Stimulated activated CD8-positive, alpha-beta memory T cell treated with anti-CD3 and anti-CD28 coated beads, Interleukin-7, amount 100 ng/mL, for 1 hour (primary cell): ENCODE measurements at places on chromosomes 4 and X.

DNA sequence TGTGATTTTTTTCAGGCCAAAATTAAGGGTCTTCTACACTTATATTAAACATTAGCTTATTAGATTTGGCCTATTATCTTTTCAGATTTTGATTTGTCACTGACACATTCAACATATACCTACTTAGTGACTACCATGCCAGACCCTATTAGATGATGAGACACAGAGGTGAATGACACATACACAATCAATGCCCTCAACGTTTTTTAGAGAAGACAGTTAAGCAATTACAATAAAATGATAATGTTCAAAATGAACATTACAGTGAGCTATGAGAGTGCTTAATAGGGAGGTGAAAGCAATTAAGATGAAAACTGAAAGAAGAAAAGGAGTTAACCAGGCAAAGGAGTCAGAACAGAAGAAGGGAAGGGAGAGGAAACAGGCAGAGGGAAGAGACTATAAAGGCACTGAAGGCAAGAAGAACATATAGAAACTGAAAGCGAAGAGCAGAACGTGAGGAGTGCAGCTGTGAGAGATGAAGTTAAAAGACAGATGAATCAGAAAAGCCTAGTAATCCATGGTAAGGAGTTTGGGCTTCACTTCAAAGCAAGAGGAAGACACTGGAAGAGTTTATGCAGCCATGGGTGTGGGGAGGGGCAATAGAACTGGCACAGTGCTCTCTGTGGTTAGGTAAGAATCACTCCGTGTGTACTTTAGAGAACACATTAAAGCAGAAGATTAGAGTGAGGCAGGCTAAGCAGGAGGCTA is 119.0 kb downstream of the REELD1 start:
- no peak for DNase-seq

DNA sequence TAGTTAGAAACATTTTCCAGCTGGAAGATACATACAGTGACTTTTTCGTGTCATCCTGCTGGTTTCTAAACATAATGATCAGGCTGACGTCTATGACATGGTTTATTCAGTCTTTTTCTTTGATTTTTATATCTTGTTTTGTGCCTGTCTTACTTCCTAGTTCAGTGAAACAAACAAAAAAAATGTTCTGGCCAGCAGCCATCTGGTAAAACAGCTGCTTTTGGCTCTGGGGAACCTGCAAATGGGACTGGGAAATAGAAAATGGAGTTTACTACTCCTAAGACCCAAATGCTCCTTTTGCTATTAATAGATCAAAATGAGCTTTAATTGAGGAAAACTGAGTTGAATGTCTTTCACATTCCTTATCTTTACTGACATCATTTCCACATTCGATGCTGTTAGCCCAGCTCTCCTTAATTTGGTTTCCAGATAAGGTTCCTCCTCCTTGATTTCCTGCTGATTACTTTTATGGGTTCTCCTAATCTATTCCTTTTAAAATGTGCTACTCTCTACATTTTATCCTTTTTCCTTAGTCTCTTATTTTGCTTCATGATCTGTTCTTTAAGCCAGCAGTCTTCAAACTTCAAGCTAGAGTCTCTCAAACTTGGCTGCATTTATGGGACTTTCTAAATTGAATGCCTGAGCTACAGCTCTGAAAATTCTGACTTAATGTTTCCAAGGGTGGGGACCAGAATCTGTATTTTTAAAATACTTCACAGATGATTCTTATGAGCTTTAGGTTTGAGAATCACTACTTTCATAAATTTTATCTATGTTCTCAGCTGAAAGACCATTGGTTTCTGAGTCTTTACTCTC is 499.5 kb downstream of the ANKRD50 start:
- DNase-seq = no peak

- no peak for DNase-seq
Observed at GRCh38 chr4:125626946-125627345, 312.2 kb downstream of the FAT4 start.

DNA sequence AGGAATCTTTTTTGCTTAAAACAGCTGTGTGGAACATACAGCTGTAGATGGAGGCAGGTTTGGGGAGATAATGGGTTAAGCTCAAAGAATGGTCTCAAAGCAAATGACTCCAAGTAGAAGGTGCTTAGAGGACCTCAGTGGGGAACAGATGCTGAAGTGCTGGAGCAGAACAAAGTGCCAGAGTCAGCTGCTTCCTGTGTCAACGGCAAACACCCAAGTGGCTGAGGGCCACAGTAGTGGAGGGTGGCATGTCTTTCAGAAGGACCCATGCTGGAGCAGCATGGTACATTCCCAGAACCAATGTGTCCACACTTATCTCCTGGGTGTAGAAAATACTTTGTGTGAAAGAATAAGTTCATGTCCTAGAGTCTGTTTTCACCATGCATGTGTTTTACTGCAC is 197.5 kb downstream of the CCNG2 start:
- no peak for DNase-seq

DNA sequence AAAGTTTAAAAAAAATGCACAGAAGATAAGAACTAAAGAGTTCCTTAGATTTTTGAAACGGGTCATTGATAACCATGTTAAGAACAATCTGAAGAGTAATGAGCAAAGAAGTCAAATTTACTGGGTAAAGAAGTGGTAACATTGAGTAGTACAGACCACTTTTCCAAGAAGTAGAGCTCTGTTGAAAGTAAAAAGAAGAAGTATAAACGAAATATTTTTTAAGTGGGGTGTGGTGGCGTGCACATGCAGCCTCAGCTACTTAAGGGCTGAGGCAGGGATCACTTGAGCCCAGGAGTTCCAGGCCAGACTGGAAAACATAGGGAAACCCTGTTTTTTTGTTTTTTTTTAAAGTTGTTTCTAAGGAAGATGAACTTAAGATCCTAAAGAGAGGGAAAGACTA is 68.5 kb downstream of the UBA6 start:
- no peak for DNase-seq

DNA sequence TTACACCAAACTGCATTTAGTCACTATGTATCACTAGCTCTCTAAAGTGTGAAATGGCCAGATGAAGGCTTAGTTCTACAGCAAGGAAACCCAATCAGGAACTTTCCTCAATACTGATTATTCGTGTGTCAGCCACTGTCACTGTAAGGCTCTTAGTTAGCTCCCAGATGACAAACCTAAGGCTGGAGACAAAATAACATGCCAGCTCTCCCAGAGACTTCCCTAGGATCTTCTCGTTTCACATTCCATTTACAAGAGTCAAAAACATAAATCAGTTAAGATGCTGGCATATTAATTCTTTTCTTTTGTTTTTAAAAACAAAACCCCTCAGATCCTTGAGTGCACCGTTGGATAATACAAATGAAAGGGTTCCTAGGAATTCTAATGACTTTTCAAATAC is 88.2 kb upstream of the TFDP3 start:
- DNase-seq = no peak

DNA sequence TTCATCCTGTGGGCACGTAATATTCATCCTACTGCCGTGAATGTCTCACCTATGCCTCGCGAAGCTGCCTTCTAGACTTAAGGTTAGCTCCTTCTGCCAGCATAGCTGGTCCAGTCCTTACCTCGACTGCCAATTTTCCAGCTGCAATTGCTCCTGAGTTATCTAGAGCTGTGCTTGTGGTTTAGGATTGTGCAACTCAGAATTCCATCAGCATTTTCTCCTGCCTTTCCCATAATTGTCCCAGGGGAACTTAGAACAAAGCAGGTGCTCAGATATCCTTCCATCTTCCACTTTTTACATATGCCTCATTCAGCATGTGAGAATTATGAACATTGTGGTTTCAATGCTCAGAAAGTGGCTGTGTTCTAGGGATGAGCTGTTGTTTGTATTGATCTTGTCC is 131.4 kb upstream of the ADGRL3 start:
- DNase-seq = no peak

- DNase-seq = no peak
Observed at GRCh38 chr4:109211671-109212070, 90.8 kb downstream of the COL25A1 start.

- DNase-seq = no peak
Observed at GRCh38 chrX:77597511-77597910, 150.3 kb downstream of the FGF16 start.

DNA sequence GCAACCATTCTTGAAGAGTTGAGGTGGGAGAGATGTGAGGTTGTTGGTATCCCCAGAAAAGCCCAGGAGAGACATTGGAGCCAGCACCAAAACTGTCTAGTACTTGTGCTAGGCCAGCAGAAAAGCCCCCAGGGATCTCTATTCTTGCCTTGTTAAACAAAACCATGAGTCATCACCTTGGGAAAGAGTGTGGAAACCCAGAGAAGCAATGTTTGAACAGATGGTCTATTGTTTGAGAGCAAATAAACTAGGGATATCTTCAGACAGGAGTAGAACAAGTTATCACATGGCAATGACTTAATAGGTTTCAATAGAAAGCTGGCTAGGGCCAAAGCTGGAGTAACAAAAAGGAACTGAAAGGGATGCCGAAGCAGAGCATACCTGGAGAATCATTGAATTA is 195.7 kb upstream of the CASK start:
- DNase-seq = no peak
